Transverse colon (tissue), 4 donors: ENCODE measurements at places on chromosomes 16 and 17. TPM values are rescaled to one million over a fixed set of nuclear protein-coding genes. Genes with fewer than 3 reads are reported as not detected.
A peak's percentile ranks its signal among the peaks of the same experiment; 100 is the strongest.

- no peaks in the 10 kb centered on the region for H3K4me1 ChIP-seq
- H3K4me3 ChIP-seq = no peak overlapping the region
- no peak for DNase-seq
- H3K27me3 ChIP-seq = no peaks in the 10 kb centered on the region
Observed at GRCh38 chr17:58411408-58411894, 5.9 kb downstream of the RNF43 start.

DNA sequence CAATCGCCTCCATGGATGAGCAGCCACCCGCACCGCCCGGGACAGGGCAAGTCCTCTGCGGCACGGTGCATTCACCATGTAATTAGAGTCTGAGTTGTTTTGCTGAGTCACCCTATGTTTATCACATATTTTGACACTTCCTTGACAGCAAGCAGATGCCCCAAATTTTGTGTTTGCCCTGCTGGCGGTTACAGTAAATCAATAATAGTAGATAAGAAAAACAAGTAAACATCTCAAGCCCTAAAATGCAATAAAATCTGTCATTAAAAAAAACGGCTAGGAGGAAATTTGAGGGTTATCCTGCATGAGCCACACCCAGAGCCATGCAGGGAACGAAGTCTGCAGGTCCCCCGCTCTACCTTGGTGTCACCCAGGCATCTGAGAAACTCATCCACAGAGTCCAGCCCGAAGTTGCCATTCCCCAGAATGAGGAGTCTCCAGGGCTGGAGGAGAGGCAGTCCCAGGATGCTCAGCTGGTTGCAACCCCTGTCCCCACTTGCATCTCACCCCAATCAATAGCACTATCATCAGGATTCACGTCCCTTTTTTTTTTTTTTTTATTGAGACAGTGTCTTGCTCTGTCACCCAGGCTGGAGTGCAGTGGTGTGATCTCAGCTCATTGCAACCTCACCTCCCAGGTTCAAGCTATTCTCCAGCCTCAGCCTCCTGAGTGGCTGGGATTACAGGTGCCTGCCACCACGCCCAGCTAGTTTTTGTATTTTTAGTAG is 16.5 kb upstream of the ST6GALNAC1 start:
- no peaks in the 10 kb centered on the region for H3K27me3 ChIP-seq
- peaks cover 28% of the 10 kb centered on the region for H3K4me1 ChIP-seq
- H3K36me3 ChIP-seq = no peaks in the 10 kb centered on the region
- H3K4me3 ChIP-seq = no peak overlapping the region

Gene SHCBP1
- total RNA-seq = 0.27 TPM

DNA sequence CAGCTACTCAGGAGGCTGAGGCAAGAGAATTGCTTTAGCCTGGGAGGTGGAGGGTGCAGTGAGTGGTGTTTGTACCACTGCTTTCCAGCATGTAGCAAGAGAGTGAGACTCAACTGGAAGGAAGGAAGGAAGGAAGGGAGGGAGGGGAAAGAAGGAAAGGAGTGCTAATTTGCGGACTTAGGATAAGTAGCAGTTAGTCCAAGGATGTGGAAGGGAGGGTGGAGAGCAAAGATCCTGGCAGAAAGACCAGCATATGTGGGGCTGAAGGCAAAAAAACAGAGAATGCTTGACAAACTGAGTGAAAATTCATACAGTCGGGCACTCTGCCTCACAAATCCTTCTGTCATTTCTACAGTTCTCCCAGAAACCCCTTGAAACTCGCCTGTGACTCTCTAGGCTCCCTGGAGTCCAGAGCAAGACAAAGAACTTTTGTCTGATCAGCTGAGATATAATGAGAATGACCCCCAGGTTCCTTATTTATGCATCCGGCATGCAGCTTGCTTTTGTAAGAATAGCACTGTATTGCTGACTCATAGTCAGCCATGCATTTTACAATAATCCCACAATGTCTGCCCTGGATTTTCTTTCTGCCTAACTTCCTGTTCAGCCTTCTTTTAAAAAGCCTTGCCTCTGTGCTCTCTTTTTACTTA is 31.5 kb downstream of the CDK5RAP3 start:
- no peaks in the 10 kb centered on the region for H3K36me3 ChIP-seq
- H3K27me3 ChIP-seq = no peaks in the 10 kb centered on the region
- no peak for DNase-seq
- peaks cover 9% of the 10 kb centered on the region for H3K4me1 ChIP-seq
- peak overlapping the region; percentile 53 for H3K27ac ChIP-seq

DNA sequence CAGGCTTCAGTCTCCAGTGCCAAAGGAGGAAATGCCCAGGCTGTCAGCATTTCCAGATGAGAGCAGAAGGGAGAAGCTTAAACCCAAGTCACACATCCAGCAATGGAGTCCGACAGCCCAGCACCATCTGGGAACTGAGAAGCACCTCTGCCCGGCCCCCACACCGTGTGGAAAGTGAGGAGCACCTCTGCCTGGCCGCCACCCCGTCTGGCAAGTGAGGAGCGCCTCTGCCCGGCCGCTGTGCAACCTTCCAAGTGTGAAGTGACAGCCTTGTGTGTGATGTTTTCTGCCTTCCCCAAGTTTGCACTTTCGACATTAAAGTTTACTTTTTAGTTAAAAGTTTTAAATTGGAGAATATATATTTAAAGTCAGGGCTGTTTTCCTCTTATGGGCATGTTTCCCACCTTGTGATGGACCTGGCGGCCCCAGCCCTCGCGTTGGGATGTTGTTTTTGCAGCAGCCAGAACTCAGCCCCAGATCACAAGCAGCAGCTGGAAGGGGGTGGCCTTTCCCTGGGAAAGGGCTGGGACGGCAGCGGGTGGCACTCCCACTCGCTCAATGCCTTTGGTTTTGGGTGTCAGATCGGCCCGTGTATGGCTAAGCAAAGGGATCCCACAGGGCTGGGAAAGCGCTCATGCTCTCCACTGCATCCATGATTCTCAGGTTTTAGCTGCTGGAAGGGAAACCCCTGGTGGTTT is 7.2 kb downstream of the CCDC137 start:
- peaks cover 7% of the 10 kb centered on the region for H3K36me3 ChIP-seq
- no peaks in the 10 kb centered on the region for H3K4me1 ChIP-seq
- H3K27ac ChIP-seq = no peak overlapping the region
- H3K4me3 ChIP-seq = no peak overlapping the region
- no peak for DNase-seq
- no peaks in the 10 kb centered on the region for H3K27me3 ChIP-seq

DNA sequence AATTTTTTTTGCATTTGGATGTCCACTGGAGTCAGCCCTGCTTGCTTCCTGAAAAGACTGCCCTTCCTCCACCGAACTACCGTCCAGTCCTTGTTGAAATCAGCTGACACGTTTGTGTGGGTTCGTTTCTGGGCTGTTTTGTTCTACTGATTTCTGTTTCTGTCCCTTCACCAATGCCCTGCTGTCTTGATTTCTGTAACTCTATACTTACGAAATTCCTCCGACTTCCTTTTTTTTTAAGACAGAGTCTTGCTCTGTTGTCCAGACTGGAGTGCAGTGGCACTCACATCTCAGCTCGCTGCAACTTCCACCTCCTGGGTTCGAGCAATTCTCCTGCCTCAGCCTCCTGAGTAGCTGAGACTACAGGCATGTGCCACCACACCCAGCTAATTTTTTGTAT is 8.4 kb upstream of the GAA start:
- H3K36me3 ChIP-seq = no peaks in the 10 kb centered on the region
- H3K27me3 ChIP-seq = no peaks in the 10 kb centered on the region
- H3K27ac ChIP-seq = peak overlapping the region; percentile 25
- H3K4me3 ChIP-seq = no peak overlapping the region

DNA sequence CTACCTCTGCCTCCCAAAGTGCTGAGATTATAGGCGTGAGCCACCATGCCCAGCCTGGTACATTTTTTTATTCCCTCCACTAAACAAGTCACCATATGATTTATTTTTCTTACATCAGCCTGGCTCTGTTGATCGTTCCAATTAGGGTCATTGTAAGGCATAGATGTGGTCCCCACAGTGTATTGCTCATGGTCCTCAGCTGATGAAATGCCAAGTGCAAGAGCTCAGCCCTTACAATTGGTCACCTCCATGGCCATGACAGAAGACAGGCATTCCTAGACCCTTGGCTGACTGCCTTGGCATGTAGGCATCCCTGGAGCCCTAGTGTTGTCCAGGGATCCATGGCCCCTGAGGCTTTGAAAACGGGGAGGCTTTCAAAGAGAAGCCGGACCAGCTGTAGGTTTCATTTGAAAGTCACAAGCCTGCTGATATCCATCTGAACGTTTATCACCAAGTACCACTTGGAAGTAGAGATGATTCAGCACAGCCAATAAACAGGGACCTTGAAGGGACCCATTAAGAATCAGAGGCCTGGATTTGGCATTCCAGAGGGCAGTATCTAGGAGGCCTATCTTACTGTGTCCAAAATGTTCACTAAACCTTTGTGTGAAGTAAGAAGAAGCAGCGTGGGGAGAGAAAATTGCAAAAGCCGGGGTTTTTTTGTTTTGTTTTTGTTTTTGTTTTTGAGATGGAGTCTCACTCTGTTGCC is 20.6 kb upstream of the PRKCA start:
- H3K36me3 ChIP-seq = no peaks in the 10 kb centered on the region
- H3K4me1 ChIP-seq = no peaks in the 10 kb centered on the region
- no peak overlapping the region for H3K27ac ChIP-seq
- no peak for DNase-seq

GRCh38 chr16:9159839-9160550 is 68.6 kb downstream of the HAPSTR1 start:
- H3K27ac ChIP-seq = no peak overlapping the region
- peak; percentile 63 for DNase-seq
- H3K36me3 ChIP-seq = no peaks in the 10 kb centered on the region
- no peak overlapping the region for H3K4me3 ChIP-seq
- peaks cover 4% of the 10 kb centered on the region for H3K27me3 ChIP-seq
- H3K4me1 ChIP-seq = no peaks in the 10 kb centered on the region

DNA sequence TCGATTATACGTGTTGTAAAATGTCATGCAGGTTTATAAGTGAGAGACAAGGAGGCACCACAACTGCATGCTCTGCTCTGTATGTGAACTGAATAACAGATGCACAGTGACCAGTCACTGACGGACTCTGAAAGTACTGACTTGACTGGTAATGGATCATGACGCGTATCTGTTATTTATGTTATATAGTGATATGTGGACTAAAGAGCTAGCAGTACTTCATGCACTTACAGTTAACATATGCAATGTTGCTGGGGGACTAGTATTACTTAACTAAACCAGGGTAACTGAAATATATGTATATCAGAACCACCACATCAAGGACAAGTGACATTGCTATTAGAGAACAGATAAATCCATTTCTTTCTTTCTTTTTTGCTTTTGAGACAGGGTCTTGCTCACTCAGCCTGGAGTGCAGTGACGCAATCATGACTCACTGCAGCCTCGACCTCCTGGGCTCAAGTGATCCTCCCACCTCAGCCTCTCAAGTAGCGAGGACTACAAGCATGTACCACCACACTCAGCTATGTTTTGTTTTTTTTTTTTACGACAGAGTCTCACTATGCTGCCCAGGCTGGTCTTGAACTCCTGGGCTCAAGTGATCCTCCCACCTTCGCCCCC is 17.2 kb downstream of the COIL start:
- H3K27ac ChIP-seq = no peak overlapping the region
- no peak overlapping the region for H3K4me3 ChIP-seq
- H3K36me3 ChIP-seq = no peaks in the 10 kb centered on the region
- DNase-seq = no peak
- H3K27me3 ChIP-seq = no peaks in the 10 kb centered on the region

GRCh38 chr17:12830777-12831247 is 41.5 kb downstream of the ARHGAP44 start:
- H3K27ac ChIP-seq = peak overlapping the region; percentile 73
- H3K27me3 ChIP-seq = no peaks in the 10 kb centered on the region
- peaks cover 6% of the 10 kb centered on the region for H3K4me1 ChIP-seq
- no peak overlapping the region for H3K4me3 ChIP-seq
- H3K36me3 ChIP-seq = no peaks in the 10 kb centered on the region

DNA sequence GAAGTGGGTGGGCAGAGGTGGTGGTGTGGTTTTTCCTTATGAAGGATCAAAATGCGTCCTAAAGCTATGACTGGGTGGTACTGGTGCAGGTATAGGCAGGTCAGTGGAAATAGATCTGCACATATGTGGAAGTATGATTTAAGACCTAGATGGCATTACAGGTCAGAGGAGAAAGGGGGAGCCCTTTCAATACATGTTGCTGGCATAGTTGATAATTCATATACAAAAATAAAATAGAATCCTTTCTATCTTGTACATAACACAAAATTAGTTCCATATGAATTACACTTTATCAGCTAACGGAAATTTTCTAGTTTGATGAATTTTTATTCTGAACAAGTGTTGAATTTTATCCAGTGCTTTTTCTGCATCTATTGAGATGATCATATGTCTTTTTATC is 20.8 kb upstream of the PIK3R5 start:
- H3K27me3 ChIP-seq = no peaks in the 10 kb centered on the region
- DNase-seq = no peak
- H3K4me1 ChIP-seq = no peaks in the 10 kb centered on the region
- no peak overlapping the region for H3K27ac ChIP-seq

DNA sequence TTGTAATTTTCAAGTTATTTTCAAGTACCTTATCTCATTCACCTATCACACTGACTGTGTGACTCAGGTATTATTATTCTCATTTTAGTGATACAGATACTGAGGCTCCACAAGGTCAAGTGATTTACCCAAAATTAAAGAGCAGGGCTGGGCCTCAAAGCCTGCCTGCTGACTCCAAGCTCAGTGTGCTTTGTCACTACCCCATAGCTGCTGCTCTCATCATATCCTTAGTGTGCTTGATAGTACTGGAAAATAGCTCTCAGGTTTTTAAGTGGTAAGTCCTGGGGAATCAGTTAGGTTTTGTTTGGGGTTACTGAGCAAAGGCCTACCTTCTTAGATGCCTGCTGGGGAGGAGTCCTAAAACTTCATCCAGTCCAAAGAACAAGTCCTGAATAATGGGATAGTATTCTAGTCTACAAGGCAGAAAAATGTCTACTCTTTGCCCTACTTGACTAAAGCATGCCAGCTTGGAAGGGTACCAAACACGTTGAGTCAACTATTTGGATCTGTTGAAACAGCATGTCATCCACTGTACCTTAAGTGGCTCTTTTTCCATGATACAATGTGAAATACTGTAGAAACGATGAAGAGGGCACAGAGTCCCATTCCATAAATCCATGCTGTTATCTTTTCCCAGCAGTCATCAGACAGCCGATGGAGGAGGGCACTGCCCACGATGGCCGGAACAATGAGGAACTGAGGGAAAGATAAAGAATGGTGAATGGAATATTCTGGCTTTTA is 10.7 kb downstream of the MMD start:
- no peak for DNase-seq
- H3K27ac ChIP-seq = no peak overlapping the region
- H3K27me3 ChIP-seq = no peaks in the 10 kb centered on the region
- no peaks in the 10 kb centered on the region for H3K36me3 ChIP-seq
